Stimulated activated CD4-positive, alpha-beta T cell treated with anti-CD3 and anti-CD28 coated beads, Interleukin-12 subunit alpha, Interleukin-12 subunit beta, amount 100 ng/mL, for 48 hours (primary cell): ENCODE measurements at places on chromosomes 5 and 9.

- no peak for DNase-seq
Measured at GRCh38 chr9:137429546-137429890, 6.3 kb downstream of the NOXA1 start.

- DNase-seq = no peak
Measured at GRCh38 chr9:8822667-8823025, 1023.1 kb upstream of the DMAC1 start.

- no peak for DNase-seq
Measured at GRCh38 chr9:70409280-70409679, 5.2 kb downstream of the KLF9 start.

DNA sequence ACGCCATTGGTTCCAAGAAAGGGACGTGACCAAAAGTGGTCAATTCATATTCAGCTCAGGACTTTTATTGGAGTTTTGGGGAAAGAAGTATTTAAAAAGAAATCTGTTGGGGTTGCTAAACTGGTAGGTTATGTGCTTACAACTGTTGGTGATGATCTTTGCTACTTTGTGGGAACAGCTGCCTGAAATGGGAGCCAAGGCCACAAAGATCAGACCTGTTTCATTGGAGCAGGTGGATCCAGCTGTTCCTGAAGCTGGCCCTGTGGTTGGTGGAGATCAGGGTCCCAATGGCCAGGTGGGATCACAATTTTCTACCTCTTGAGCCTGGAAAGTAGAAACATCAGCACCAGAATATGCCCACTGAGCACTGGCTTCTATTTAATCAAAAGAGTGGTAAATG lies 144.5 kb downstream of the PSAT1 start:
- DNase-seq = no peak

GRCh38 chr5:140642718-140643117 lies 3.5 kb downstream of the TMCO6 start:
- no peak for DNase-seq

DNA sequence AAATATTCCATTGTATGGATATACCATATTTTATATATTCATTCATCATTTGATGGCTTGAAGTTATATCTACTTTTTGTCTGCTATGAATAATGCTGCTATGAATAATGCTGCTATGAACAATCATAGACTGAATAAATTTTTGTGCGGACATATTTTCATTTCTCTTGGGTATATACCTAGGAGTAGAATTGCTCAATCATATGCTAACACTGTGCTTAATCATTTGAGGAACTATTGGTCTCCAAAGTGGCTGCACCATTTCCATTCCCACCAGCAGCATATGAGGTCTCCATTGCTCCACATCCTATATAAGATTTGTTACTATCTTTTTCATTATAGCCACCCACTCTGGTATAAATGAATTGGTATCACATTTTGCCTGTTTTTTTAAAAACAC lies 18.3 kb upstream of the TEK start:
- no peak for DNase-seq

DNA sequence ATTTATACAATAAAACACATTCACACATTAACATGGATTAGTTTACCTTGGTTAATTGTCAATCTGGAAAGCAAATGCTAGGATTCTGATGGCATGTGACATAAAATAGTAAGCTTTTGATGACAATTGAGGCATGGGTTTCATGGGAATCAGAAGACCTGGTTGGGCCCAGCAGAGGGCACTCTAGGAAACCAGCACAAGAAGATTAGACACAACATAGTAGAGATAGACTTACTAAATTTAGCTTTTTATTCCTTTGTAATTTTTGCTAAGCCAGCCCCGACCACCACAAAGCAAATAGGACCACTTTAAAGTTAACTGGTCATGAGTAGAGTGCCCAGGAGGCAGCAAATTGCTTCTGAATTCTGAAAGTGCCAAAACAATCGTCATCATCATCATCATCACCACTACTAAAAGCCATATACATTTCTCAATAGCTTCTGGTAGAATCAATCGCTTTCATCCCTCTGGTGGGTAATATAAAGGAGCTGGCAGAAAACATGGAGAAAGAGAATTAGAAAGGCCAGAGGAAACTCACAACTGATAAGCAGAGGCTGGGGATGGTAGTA lies 163.2 kb downstream of the ARRDC3 start:
- DNase-seq = peak; percentile 8

DNA sequence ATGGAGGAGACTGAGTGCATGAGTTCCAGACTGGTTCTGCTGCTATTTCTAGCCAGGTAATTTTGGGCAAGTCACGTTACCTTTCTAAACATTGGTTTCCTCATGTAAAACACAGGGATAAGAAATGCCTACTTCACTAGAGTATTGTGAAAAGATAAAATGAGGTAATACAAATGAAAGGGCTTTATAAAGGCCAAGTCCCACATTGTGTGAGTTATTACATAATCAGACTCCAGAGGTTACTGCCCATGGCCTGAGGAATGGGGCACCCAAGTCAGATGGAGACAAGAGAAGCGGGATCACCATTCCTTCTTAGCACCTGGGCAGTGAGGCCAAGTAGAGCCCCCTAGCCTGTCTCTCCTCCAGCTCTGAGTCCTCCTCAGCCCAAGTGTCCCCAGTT lies 7.5 kb downstream of the HBEGF start:
- no peak for DNase-seq

DNA sequence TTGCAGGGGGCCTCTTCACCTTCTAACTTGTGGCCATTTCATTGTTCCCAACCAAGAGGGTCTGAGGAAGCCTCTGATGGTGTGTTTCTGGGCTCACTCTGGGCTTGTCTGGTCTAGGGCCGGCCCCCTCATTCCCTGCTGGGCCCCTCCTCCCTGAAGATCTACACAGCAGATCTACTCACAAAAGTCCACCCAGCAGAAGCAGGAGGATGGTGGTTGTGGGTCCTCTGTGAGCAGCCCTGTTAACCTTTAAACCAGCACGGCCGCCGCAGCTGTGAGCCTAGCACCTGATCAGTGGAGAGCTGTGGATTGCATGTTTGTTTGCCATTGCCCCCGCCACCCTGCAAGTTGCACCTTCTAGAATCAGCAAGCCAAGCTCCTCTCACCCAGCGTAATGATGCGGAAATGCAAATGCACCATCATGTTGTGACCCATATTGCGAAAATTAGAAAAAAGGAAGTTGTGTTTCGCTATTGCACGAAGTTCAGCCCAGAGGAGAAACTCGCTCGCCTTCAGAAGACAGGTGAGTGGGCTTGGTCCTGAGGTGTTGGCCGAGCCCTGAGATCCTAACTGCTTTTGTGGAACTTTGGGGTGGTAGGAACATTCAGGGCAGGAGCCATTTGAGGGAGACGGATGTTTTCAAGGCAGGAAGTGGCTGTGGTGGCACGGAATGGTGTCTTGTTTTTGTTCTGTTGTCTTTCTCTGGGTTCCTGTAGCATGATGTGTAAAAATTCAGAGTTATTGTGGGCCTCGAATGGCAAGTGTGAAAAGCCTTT lies 16.7 kb downstream of the FGD3 start:
- no peak for DNase-seq

- DNase-seq = no peak
Measured at GRCh38 chr5:6360323-6361072, 17.8 kb downstream of the MED10 start.

DNA sequence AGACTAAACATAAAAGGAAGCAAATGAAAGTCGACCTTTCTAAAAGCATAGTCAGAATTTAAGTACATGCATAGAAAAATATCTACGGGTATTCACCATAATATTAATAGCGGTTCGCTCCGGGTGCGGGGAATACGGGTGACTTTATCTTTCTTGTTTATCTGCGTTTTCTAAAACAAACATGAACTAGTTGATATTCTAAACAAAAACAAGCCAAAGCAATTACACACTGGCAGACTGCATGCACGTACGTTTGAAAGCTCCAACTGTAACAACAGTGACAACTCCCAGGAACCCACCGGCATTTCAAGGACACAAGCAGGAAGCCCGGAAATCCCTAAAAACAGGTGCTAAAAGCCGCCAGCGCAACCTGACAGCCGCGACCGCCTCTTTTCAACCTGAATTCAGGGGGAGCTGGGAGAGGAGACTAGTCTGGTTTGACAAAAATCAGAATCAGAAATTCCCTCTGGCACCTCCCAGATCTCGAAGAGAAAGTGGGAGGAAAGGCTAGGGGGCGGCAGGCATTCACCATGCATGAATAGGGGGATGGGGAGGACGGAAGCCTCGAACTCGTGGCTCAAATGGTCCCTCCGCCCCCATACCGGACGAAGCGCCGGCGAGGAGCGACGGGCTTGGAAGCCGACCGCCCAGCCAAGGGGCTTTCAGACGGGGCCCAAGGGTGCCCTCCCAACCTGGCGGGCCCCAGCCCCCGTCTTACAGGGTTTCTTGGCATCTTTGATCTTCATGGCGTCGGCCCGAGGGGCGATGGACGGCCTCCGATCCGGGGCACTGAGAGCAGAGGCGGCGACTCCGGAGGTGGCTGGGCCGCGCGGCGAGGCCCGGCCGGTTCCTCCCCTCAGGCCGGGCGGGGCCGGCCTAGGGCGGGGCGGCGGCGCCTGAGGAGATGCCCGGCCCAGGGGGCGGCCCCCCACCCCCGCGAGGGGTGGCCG lies at the start of gene PANK3:
Gene PANK3, minus strand, starts transcription at position 831 of the 950 bp plus-strand sequence. Its CDS starts 85 bp downstream, at position 746.
- DNase-seq = peak; percentile 26

GRCh38 chr5:90529939-90530677 lies 724 bp upstream of the LYSMD3 start:
- DNase-seq = peak; percentile 15

DNA sequence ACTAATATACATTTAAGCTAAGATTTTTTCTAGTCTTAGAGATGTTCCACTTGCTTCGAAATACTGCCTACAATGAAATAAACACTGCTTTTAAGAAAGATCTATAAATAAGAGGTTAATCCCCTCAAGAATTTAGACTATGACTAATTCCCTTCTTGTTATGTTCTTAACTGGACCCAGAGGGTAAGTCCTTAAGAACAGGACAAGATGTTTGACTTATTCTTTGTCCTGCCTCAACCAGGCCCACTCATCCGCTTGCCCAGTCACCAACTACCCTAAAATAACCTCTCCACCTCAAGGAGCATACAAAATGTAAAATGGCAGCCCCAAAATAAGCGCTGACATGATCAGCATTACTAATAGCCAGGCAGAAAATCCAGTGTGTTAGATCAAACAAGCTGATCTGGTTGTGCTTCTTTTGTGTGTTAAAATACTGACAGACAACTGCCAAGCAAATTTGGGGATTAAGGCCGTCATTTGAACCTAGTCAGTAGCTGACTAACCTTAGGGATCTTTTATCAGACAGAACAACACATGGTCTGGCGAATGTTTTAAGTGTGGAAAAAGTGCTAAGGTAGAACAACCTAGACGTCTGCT lies 93.7 kb upstream of the SMC5 start:
- no peak for DNase-seq

- no peak for DNase-seq
Measured at GRCh38 chr5:348726-349125, 27.2 kb downstream of the AHRR start.

GRCh38 chr5:10049858-10050455 lies 199.7 kb downstream of the ATPSCKMT start:
- no peak for DNase-seq

DNA sequence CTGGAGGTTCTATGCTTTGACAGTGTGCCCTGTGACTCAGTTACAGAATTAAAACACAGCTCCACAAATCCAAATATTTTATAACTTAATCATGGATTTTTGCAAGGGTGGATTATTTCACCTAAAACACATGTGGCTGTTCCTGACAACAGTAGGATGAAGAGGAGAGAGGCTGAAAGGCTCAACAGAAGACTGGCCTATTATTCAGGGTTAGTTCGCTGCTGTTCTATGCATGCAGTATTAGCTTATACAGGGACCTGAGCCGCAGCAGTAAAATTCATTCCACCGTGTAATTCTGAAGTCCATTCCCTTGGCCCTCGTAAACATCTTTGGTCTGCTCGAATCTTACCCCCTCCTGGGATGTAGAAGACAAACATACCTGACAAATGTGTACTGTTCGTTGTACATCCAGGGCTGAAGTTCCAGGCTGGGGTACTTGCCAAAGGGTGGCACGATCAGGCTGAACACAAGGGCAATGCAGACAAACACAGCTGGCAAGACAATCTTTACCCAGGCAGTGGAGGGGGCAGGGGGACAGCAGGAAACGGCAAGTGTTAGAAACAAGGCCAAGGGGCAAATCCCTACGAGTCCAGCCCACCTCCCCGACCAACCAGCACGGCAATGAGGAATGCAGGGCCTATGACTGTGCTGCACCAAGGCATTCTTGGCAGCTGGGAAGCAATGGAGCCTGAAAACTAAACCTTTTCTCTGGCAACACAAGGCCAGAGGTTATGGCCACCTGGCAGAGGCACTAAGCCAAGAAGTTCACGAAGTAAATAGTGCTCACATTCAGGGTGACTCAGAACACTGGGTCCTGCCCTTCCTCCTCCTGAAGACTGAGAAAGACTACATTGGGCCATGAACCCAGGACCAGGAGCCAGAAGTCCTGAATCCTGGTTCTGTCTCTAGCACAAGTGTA lies 46.8 kb downstream of the NIPSNAP3B start:
- no peak for DNase-seq

- no peak for DNase-seq
Measured at GRCh38 chr5:93022796-93023447, 558.1 kb downstream of the NR2F1-AS1 start.

- no peak for DNase-seq
Measured at GRCh38 chr5:31186672-31187267, 6.7 kb upstream of the CDH6 start.

- no peak for DNase-seq
Measured at GRCh38 chr5:116859666-116860320, 285.2 kb upstream of the SEMA6A start.

- DNase-seq = no peak
Measured at GRCh38 chr5:149229298-149229937, 42.2 kb upstream of the AFAP1L1 start.

- no peak for DNase-seq
Measured at GRCh38 chr9:132828201-132828770, 49.8 kb downstream of the AK8 start.

- no peak for DNase-seq
Measured at GRCh38 chr9:14251154-14252071, 62.5 kb downstream of the NFIB start.

GRCh38 chr9:136117916-136118319 lies 757 bp downstream of the TMEM250 start:
- no peak for DNase-seq

- DNase-seq = no peak
Measured at GRCh38 chr9:132061526-132061925, 18.1 kb downstream of the MED27 start.

GRCh38 chr5:57094753-57095683 lies 78.8 kb upstream of the GPBP1 start:
- DNase-seq = no peak

DNA sequence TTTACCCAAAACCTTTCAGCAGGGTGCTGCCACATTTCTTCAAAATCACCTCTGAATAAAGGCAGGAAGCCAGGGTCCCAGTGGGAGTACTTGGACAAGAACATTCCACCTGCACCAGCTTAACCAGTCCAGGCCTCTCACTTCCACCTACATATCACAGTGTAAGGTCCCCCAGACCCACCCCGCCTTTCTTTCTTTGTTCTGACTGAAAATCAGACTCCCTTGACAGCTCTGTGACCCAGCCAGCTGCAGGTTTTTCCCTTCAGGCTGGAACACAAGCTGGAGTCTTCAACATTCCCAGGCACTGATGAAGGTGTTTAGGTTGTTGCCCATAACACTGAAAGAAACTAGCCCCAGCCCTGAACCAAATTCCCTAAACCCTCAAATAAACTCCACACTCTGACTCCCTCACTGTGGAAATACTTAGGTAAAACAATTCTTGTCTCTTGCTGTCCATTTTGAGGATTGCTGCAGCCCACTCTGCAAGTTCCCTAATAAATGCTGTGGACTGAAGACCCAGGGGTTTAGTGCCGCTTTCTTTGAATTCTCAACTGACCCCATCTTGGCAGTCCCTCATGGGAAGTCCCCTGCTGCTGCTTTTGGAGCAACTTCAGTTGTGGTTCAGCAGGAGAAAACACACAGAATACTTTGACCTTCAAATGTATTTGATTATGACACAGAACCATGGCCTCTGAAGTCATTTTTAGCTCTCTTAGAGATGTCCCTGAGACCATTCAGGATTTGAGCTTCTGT lies 24.8 kb downstream of the P4HA2 start:
- no peak for DNase-seq
